ENCODE measurements at places on chromosomes 6 and 20. TPM values are rescaled to one million over a fixed set of nuclear protein-coding genes. Genes with fewer than 3 reads are reported as not detected.

GRCh38 chr6:44730771-44731391, 343.4 kb downstream of the CDC5L start:
- H3K4me1 ChIP-seq = no peaks in the 10 kb centered on the region
- peaks cover 2% of the 10 kb centered on the region for H3K27me3 ChIP-seq
- DNase-seq = no peak
- no peaks in the 10 kb centered on the region for H3K36me3 ChIP-seq
- H3K4me3 ChIP-seq = no peak overlapping the region

GRCh38 chr6:109945091-109945490, 33.0 kb upstream of the GPR6 start:
- no peaks in the 10 kb centered on the region for H3K4me1 ChIP-seq
- H3K27ac ChIP-seq = no peak overlapping the region
- DNase-seq = no peak
- H3K4me3 ChIP-seq = no peak overlapping the region
- H3K27me3 ChIP-seq = peaks cover 9% of the 10 kb centered on the region

DNA sequence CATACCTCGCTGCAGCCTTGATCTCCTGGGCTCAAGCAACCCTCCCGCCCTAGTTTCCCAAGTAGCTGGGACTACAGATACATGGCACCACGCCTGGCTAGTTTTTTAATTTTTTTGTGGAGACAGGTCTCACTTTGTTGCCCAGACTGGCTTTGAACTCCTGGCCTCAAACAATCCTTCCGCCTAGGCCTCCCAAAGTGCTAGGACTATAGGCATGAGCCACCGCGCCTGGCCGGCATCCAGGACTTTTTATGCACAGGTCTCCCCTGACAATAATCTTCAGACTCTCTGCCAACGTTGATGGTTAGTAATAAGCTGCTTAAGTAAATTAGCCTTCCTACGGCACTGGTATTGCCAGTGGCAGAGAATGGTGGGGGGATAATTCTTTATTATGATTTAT, 110.5 kb upstream of the MTHFD1L start:
- DNase-seq = no peak
- H3K4me1 ChIP-seq = no peaks in the 10 kb centered on the region
- no peak overlapping the region for H3K27ac ChIP-seq
- no peaks in the 10 kb centered on the region for H3K36me3 ChIP-seq

DNA sequence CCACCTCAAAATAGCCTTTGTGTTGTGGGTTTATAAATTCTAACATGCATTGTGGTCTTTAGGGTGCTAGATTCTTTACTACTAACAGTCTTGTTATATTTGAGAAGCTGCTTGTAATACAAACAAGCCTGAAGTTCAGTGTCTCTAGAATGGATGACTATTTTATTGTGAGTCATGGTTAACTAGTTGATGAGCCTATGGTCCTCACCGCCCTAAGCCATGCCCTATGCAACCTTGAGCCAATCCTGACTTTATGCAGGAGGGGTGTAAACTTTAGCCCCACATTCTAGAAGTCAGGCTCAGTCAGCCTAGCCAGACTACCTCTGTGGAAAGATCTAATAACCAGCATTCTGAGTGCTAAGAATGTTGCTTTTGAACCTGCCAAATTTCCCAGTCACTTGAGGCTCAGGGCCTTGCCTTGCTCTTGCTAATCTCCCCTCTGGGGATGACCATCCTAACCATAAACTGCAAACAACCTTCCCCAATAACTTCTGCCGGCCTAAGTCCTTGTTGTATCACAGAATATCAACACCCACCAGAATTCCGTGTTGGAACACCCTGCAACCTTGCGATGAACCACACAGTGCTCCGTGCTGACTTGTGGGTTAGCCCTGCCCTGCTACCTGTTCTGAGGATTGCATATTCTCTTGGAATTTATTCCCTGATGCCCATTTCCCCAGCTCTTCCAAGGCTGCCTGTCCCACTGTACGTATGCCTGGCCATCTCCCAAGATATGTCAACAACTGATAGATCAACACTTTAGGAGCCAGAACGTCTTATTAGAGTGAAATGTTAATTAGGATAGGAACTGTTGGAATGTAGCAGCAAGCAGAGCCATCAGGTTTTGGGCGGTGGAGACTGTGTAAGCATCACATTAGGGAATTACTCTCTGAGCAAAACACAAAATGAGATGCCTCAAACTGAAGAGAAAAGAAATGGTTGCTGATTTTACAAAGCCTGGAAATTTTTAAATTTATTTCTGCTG, 71.7 kb upstream of the CEP85L start:
- no peaks in the 10 kb centered on the region for H3K36me3 ChIP-seq
- H3K27ac ChIP-seq = no peak overlapping the region
- H3K4me3 ChIP-seq = no peak overlapping the region

DNA sequence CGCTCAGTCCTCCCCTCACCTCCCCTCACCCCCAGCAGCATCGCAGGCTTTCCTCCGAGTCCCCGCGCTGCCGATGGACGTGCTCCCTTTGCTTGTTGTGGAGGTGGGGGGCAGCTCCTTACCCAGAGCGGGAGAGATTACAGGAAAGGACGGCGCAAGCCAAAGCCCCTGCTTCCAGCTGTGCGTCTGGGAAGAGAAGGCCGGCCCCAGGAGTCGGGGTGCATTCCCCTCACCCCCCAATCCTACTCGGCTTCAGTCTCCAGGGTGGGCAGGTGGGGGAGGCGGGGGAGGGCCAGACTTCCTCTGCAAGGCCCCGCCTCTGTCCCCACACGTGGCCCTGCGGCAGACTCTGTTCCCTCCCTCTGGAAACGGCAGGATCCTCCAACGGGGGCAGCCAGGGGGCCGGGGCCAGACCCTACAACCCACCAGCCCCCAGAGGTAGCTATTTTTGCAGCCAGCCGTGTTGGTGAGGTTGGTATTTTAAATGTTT, 43.6 kb downstream of the NTSR1 start:
- H3K27ac ChIP-seq = no peak overlapping the region
- DNase-seq = no peak
- H3K36me3 ChIP-seq = no peaks in the 10 kb centered on the region

DNA sequence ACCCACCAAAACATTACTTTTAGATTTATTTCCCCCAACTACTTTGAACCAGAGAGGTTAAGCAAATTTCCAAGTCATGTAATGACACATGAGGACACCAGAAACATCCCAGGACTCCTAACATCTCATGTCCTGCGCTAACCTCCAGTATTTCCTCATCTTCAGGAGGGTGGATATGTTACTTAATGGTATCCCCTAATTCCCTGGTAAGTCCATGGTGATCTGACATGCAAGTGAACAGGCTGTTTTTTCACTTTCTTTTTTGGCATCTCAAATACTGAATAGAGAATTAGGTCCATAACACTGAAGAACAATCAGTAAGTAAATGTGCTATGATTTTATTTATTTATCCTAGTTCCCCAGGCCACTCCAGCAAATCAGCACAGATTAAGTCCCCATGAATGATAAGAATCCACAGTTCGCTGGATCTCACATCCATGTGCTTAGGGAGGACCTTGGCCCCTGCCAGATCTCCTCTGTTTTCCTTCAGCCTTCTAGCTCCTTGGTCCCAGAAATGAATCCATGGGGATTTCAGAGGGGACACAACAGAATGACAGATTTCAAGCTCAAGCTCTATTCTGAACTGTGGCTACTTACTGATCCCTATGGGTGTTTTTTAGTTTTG, 334.6 kb downstream of the CDC5L start:
- peaks cover 9% of the 10 kb centered on the region for H3K27me3 ChIP-seq
- H3K36me3 ChIP-seq = no peaks in the 10 kb centered on the region
- no peak for DNase-seq
- H3K27ac ChIP-seq = no peak overlapping the region

- H3K27ac ChIP-seq = no peak overlapping the region
- no peaks in the 10 kb centered on the region for H3K27me3 ChIP-seq
- no peaks in the 10 kb centered on the region for H3K36me3 ChIP-seq
Observed at GRCh38 chr20:63404129-63405085, 43.3 kb upstream of the CHRNA4 start.

DNA sequence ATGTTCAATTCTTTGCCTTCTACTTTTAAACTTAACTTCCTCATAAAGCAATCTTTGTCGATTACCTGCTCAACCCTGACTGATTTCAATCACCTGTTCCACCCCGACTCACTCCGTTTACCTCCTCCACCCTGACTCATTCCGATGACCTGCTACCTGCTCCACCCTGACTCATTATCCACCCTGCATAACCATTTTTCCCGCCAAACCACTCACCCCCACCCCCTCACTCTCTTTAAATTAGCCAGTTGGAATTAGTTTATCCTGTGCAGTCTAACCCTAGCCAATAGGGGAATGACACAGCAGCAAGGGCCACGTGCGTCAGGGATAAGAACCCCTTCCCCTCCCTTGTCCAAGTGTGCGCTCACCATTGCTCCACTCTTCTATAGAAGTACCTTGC, 56.7 kb upstream of the MRAP2 start:
- H3K4me1 ChIP-seq = no peaks in the 10 kb centered on the region
- no peak overlapping the region for H3K27ac ChIP-seq
- DNase-seq = no peak
- peaks cover 4% of the 10 kb centered on the region for H3K36me3 ChIP-seq
- peaks cover 2% of the 10 kb centered on the region for H3K27me3 ChIP-seq
- H3K4me3 ChIP-seq = no peak overlapping the region

DNA sequence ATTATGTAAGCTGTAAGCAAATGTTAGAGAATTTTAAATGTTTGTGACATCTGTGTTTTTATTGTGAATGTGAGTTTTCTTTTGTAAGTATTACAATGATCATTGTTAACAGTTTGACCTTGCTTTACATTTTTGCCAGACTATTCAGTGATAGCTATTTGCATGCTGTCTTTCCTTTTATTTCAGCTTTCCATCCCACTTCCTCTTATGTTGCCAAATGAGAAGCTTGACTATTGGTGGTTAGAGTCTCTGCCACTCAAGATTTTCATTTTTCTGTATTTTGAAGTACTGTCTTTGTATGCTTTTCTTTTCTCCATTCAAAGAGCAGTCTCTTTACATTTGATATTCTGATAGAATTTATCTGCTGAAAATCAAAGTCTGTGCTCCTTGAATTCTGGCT, 104.1 kb downstream of the PRIM2 start:
- no peak overlapping the region for H3K4me3 ChIP-seq
- H3K4me1 ChIP-seq = peaks cover 11% of the 10 kb centered on the region
- DNase-seq = no peak
- H3K27me3 ChIP-seq = no peaks in the 10 kb centered on the region
- H3K36me3 ChIP-seq = peaks cover 7% of the 10 kb centered on the region

DNA sequence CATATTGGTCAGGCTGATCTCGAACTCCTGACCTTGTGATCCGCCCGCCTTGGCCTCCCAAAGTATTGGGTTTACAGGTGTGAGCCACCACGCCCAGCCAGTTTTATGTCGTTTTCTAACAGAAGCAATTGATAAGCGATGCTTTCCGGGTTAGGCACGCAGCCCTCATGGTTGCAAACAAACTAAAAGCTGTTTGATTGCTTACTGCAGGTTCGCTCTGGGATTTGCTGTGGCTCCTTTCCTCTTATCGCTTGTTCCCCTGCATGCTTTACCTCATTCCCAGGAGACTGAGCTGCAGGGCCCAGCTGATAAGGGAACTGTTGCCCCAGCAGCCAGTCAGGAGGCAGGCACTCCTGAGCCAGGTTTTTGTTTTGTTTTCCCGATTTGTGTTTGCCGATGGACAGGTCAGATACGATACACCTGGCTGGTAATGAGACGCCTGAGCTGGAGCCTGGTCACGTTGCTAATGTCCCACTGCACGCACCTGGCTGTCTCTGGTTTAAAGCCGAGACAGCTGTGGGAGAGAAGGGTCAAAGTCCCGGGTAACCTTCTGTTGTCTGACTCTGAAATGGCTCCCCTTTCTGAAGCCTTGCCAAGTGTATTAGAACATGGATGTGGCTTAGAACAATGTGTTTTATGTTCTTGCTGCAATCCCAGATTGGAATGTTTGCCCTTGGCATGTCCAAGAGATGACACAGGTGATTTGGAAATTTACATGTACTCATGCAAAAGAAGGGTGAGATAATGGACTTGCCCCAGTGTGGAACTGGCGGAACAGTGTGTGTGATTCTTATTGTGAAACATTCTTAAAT, 19.9 kb downstream of the DSP start:
- H3K27me3 ChIP-seq = peaks cover 7% of the 10 kb centered on the region
- DNase-seq = no peak
- H3K36me3 ChIP-seq = no peaks in the 10 kb centered on the region
- H3K27ac ChIP-seq = no peak overlapping the region
- H3K4me3 ChIP-seq = no peak overlapping the region
- H3K4me1 ChIP-seq = no peaks in the 10 kb centered on the region

DNA sequence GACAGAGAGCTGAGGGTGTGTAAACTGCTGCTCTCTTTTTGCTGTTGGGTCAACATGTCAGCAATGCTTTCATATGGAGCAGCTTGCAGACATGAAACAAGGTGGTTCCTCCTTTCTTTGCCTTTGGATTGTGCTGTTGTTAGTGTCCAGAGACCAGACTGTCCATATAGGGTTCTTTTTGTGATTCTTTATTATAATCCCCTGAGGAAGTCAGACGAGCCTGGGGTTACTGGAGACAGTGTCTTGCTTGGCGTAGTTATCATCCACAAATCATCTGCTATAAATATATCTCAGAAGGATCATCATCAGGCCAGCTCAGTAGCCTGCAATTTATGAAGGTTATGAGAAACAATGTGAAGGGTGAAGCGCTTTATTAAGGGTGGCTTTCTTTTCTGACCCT, 2.3 kb upstream of the ADGRB3 start:
- H3K27ac ChIP-seq = no peak overlapping the region
- DNase-seq = no peak
- peaks cover 14% of the 10 kb centered on the region for H3K27me3 ChIP-seq
- peaks cover 3% of the 10 kb centered on the region for H3K36me3 ChIP-seq

GRCh38 chr20:5153612-5154542, 27.1 kb downstream of the CDS2 start:
- no peaks in the 10 kb centered on the region for H3K36me3 ChIP-seq
- no peak for DNase-seq
- no peak overlapping the region for H3K27ac ChIP-seq

- no peak overlapping the region for H3K4me3 ChIP-seq
- no peaks in the 10 kb centered on the region for H3K36me3 ChIP-seq
- no peak overlapping the region for H3K27ac ChIP-seq
- DNase-seq = no peak
- H3K27me3 ChIP-seq = peaks cover 4% of the 10 kb centered on the region
Observed at GRCh38 chr6:119527231-119527578, 177.6 kb upstream of the MAN1A1 start.

DNA sequence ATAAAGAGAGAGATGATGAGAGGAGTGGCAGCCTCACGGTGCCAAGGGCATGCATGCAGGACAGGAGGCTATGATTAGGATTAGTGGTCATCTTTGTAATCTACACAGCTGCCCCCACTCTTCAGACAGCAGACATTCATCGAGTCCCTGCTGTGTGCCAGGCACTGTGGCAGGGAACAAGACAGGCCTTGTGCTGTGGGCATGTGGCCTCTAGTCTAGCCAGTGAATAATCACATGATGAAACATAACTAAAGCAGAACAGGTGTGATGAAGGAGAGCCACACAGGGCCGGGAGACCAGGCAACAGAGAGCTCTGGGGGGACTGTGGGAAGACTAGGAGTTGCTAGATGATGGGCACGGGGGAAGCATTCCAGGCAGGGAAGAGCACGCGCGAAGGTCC, 22.2 kb downstream of the TOX2 start:
- no peak overlapping the region for H3K27ac ChIP-seq
- peaks cover 3% of the 10 kb centered on the region for H3K36me3 ChIP-seq
- H3K4me1 ChIP-seq = peaks cover 12% of the 10 kb centered on the region
- peaks cover 32% of the 10 kb centered on the region for H3K27me3 ChIP-seq
- no peak for DNase-seq
- no peak overlapping the region for H3K4me3 ChIP-seq

GRCh38 chr6:5378331-5378730, 117.0 kb downstream of the FARS2 start:
- H3K36me3 ChIP-seq = no peaks in the 10 kb centered on the region
- no peak overlapping the region for H3K27ac ChIP-seq
- H3K4me3 ChIP-seq = no peak overlapping the region

GRM1 gene
- polyA plus RNA-seq = not detected

MARCKS gene
- 0.12 TPM for polyA plus RNA-seq

CDC5L gene
- 16.6 TPM for polyA plus RNA-seq

MCCD1 gene
- polyA plus RNA-seq = not detected

KIF25 gene
- polyA plus RNA-seq = not detected

C2 gene
- polyA plus RNA-seq = not detected

VWA7 gene
- polyA plus RNA-seq = 0.21 TPM

All from immature natural killer cell (primary cell).